PC-3 (cell line): ENCODE measurements at places on chromosomes 4 and X. TPM values are rescaled to one million over a fixed set of nuclear protein-coding genes. Genes with fewer than 3 reads are reported as not detected.

DNA sequence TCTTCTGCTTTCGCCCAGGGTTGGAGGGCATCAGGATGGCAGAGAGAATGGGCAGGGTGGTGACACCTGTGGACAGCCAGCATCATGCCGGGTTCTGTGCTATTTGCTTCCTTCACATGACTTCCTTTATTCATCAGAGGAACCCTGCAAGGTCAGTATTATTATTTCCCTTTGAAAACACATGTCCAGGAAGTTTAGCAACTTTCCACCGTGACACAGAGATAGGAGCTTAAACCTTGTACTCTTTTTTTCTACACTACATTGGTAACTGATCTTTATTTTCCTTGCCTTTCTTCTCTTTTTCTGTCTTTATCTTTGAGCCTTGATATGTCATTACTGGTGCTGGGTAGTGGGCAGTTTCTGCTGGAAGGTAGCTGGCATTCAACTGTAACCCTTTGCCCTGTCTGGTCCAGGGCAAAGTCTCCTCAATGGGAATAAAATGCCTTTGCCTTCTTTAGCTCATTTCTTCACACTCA is 5.0 kb upstream of the MGST2 start:
- no peak for DNase-seq

GRCh38 chr4:159428975-159429692 is 326.3 kb downstream of the RAPGEF2 start:
- DNase-seq, result no peak

DNA sequence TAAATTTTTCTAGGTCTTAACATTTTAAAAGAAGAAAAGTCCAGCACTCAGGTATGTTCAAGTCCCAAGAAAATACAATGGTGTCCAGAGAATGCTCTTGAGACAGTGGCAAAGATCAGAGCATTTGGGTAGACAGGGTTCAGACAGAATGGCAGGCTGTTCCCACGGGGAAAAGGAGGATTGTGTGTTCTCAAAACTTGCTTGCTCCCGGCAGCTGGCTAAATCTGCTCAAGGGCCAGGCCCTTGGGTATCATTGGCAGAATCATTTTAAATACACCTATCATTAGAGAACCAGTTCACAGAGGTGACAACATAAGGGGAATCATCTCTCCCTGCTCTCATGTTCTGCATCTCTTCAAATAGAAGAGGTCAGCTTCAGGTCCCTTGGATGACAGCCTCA is 456.3 kb downstream of the DTHD1 start:
- no peak for DNase-seq

Gene RASSF6
- total RNA-seq, result 0.69 and 1.1 TPM in 2 replicates

- DNase-seq, result no peak
These were observed 83.0 kb downstream of the LRP2BP start for GRCh38 chr4:185312699-185313098.

DNA sequence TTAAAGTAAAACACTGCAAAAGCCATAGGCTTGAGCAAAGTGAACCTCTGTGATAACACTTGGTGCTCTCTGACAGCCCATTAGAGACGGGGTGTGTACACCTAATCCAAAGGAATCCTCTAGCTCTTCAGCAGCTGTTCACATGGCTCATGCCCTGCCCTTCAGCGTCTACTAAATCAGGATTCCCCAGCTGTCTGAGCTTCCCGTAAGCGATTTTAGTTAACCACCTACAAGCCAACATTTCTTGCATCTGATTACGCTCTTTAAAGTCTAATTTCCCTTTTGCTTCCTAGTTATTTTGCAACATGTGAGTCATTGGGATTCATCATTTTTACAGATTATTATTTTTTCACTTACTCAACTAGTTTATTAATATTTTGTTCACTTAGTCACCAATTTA is 6.5 kb downstream of the DMD start:
- no peak for DNase-seq

DNA sequence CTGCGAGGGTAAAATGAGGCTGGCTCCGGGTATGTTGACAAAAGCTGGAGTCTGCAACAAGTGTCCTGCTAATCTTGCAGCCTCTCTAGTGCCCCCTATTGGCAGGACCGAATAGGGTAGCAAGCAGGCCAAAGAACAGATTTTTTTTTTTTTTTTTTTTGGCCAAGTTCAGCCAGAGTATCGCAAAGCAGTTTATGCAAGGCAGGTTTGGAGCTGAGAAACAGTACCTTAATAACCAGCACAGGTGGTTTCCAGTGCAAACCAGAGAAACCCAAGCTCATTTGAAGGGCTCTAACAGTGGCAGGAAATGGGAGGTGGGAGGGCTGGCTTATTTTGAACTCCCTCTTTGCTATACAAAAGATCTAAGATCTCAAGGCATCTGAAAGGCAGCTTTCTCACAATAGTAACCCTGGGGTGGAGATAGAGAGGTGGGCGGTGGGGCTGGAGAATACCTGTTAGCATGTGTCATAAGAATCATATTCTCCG is 38.2 kb upstream of the OCIAD2 start:
- peak; percentile 30 for DNase-seq

GRCh38 chrX:154724993-154725756 is 25.7 kb downstream of the GAB3 start:
- no peak for DNase-seq

DNA sequence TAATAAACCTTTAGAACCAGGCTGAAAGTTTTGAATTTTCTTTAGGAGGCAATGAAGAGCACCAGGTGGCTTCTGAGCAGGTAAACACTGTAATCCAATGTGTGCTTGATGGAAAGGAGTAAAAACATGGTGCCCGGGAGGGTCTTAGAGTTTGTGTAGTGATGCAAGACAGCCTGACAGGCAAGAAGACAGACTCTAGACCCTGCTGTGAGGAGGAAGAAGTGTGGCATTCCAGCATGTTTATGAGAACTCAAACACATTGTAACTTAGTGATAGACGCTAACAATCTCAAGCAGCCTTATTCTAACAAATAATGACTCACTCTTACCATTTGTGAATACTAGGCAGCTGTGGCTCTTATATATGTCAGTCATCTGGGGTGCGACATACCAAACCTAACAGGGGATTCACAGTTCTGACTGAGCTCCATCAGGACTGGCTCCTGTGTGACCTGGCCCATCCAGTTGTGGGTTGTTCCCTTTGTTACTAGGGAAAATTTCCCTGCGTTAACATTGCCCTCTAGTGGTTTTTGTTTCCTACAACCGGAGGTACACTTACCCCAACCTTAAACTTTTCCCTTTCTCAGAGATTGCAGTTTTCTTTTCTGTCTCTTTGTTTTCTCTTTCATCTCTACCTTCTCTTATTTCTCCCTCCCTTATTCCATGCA is 53.8 kb downstream of the VSIG4 start:
- peak; percentile 80 for DNase-seq

- DNase-seq, result no peak
These were observed 57.6 kb downstream of the RFC1 start for GRCh38 chr4:39308611-39309010.

- DNase-seq, result no peak
These were observed 127.4 kb downstream of the SH3RF1 start for GRCh38 chr4:169143335-169143734.

Gene GPR34
- not detected in 2 replicates for total RNA-seq

Gene EDNRA
- total RNA-seq, result 2.1 and 2.4 TPM in 2 replicates

DNA sequence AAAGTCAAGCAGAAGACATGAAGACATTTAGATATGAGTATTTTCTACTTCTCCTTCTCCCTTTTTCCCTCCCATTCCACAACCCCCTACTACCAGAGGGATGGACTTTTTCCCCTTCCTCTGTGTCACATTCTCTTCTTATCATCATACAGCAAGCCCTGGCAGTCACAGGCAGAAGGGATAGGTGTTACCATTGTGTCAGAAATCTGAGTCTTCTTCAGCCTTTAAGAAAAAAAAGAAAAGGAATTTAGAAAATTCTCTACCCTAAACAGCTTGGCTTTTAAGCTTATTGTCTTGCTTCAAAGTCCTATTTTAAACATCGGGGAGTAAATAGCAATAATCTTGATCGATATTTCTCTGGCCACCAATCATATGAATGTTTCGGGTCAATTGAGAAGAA is 30.9 kb upstream of the ADH1C start:
- no peak for DNase-seq

GRCh38 chrX:41960142-41960541 is 36.8 kb upstream of the CASK start:
- no peak for DNase-seq

- DNase-seq, result peak; percentile 22
These were observed 4.1 kb downstream of the CBLL2 start for GRCh38 chrX:22276781-22277180.

Gene GPRIN3
- total RNA-seq, result not detected in 2 replicates

Gene FGA
- total RNA-seq, result not detected in 2 replicates

GRCh38 chr4:166012129-166013030 is 139.3 kb downstream of the TLL1 start:
- peak; percentile 71 for DNase-seq

GRCh38 chrX:39293203-39293602 is 491.9 kb downstream of the MID1IP1 start:
- DNase-seq, result no peak

DNA sequence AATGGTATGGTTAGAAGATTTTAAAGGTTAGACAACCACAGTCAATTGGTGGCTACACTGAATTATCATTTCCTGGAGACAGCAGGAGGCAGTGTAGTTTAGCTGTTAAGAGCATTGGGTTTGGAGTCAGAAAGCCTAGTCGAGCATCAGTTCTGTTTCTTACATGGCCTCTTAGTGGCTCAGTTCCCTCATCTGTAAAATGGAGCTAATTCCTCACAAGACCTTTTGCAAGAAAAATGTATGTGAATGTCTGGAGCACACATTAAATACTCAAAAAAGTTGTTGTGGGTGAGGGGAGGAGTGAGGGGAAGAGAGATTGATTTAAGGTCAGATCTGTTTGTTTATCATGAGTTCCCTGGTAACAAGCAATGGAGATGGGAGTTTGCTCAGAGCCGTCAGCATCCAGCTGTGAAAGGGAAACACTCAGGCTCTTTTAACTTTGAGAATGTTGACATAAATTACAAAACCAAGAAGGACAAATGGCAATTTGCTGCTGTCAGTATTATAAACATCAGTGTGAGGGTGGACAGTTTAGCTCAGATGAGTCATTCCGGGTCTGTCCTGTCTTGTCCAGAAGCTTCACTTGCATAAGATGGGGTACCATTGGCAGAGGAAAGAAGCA is 98.2 kb upstream of the PGRMC2 start:
- peak; percentile 8 for DNase-seq

DNA sequence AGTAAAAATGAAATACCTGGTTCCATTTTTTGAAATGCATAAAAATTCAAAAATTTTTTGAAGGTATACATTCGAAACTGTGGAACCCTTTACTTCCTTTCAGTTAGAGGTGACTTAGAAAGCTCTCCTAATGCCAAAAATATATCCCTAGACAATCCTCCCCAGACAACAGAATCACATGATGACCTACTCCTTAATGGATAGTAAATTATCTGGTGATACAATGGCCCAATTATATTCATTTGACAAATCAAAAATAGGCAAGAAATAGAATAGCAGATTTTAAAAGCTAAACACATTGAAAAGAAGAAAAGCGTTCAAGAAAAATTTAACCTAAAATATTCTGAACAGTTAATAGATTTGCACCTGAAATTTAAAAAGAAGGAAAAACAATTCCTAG is 3.5 kb upstream of the UGT2A2 start:
- no peak for DNase-seq

Gene RPA4
- 1.4 and 3.0 TPM in 2 replicates for total RNA-seq

- DNase-seq, result peak; percentile 12
These were observed 24.6 kb upstream of the COX7B2 start for GRCh38 chr4:46933686-46934085.

DNA sequence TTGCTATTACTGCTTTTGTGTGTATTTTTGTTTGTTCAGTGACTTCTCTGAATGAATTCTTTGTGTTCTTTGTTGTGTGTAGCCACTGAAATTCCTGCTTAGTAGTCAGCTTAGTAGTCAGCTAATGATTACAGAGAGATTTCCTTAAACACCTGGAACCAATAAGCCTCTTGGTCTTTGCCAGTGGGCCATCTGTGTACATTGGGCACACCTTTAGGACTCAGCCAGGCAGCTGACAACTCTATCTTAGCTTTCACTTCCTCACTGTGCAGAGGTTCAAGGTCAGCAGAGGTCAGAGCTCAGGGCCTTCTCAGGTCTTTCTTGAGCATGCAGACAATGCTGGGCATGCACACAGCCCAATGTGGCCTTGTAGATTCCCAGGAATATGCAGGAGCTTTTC is 59.3 kb downstream of the RWDD4 start:
- DNase-seq, result peak; percentile 2

DNA sequence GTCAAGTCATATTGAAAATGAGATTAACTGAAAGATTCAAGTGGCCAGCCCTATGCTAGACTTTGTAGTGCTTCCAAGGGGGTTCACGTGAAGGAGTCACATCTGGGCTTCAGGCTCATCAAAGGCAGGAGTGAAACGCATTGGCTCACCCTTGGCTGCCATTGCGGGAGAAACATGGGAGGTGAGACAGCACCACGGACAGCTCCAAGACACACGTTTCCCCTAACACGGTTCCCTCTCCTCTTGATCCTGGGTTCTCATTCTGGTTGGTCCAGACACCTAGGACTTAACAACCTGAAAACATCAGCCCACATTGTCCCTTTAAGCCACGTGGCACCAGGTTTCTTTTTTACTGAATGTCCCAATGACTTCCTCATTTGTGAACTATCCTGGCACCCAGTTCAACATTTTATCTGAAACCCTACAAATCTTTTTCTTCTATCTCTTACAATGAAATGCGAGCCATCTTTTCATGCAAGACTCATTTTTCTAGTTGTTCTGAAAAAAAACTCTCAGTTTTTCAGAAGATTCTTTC is 279.0 kb upstream of the VCX3A start:
- no peak for DNase-seq

- DNase-seq, result peak; percentile 37
These were observed 95.8 kb downstream of the MGST2 start for GRCh38 chr4:139761461-139761860.

GRCh38 chr4:158193171-158193749 is 17.0 kb upstream of the TMEM144 start:
- peak; percentile 62 for DNase-seq

Gene CDKL2
- total RNA-seq, result 0.55 and 0.69 TPM in 2 replicates

DNA sequence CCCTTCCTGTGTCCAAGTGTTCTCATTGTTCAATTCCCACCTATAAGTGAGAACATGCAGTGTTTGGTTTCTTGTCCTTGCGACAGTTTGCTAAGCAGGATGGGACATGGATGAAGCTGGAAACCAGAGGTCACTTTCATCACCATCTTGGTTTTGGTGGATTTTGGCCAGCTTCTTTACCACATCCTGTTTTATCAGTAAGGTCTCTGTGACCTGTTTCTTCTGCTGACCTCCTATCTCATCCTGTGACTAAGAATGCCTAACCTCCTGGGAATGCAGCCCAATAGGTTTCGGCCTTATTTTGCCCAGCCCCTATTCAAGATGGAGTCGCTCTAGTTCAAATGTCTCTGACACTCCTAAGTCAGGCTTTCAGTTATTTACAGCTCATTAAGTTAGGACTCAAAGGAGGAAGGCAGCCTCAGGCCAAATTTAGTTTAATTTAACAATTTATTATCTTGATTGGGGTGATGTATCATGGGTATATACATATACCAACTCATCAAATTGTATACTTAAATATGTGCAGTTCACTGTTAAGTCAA is 169.9 kb upstream of the NDP start:
- peak; percentile 2 for DNase-seq

Gene ADH1B
- not detected in 2 replicates for total RNA-seq

Gene EFHC2
- total RNA-seq, result 0.29 and 0.40 TPM in 2 replicates

Gene GC
- total RNA-seq, result not detected in 2 replicates
